Activated CD4-positive, alpha-beta memory T cell treated with anti-CD3 and anti-CD28 coated beads, Interleukin-2, amount 10 ng/mL, durations not matched to agents 7 days and 5 days (primary cell): ENCODE measurements at places on chromosomes 4 and X. TPM values are rescaled to one million over a fixed set of nuclear protein-coding genes. Genes with fewer than 3 reads are reported as not detected.
A peak's percentile ranks its signal among the peaks of the same experiment; 100 is the strongest.

DNA sequence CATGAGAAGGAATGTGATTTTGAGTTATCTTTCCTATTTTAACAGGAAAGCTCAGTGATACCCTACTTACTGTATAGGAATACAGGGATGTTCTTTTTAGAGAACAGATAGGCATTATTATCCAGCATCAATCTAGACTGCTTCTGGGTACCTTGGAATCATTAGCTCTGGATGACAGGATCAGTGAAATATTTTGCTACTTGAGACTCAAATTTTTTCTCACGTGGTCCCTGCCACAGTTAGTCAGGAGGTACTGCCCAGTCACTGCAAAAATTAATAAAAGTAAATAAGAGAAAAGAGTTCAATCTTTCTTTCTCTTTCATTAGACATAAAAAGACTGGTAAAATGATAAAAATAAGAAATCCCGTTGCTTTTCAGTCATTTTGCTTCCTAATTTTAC is 5.5 kb downstream of the ZNF827 start:
- peaks cover 7% of the 10 kb centered on the region for H3K36me3 ChIP-seq
- H3K4me1 ChIP-seq: peaks cover 21% of the 10 kb centered on the region
- no peak overlapping the region for H3K27ac ChIP-seq
- H3K4me3 ChIP-seq: no peak overlapping the region

- peak; percentile 65 for DNase-seq
- H3K27ac ChIP-seq: peak overlapping the region; percentile 77
- no peaks in the 10 kb centered on the region for H3K36me3 ChIP-seq
- no peaks in the 10 kb centered on the region for H3K27me3 ChIP-seq
Observed at GRCh38 chrX:154123241-154124219, 20.5 kb upstream of the OPN1LW start.

GRCh38 chrX:95346856-95347255 is 1337.8 kb upstream of the DIAPH2 start:
- H3K27me3 ChIP-seq: no peaks in the 10 kb centered on the region
- no peak for DNase-seq
- no peak overlapping the region for H3K4me3 ChIP-seq

Gene PDGFC
- not detected for total RNA-seq

- H3K27ac ChIP-seq: no peak overlapping the region
- H3K4me3 ChIP-seq: no peak overlapping the region
- peaks cover 28% of the 10 kb centered on the region for H3K27me3 ChIP-seq
- no peaks in the 10 kb centered on the region for H3K36me3 ChIP-seq
- H3K4me1 ChIP-seq: peaks cover 7% of the 10 kb centered on the region
Observed at GRCh38 chr4:46389301-46389775, 590 bp downstream of the GABRA2 start.

DNA sequence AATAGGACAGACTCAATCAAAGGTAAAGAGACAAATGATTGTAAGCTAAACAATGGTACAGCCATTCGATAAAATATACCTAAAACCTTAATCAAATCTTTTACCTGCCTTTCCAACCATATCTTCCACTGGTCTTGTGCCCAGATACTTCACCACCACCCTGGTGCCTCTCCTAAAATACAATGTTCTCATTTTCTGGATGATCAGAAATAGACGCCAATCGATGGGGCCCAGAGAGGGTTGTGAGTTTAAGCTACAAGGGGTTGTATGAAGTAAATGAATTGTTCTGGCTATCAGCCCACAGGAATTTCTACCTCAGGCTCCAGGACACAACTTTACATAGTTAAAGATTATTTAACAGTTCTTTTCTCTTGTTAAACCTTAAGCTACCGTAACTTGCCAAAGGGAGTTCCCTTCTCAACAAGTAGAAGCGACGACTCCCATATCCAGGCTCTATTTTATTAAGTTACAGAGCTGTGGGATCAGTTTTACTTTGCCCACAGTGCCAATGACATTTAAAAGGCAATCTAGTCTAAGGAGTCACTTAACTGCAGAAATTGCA is 99.1 kb downstream of the CHRNA9 start:
- no peaks in the 10 kb centered on the region for H3K27me3 ChIP-seq
- peaks cover 23% of the 10 kb centered on the region for H3K4me1 ChIP-seq
- peak overlapping the region; percentile 70 for H3K27ac ChIP-seq
- peaks cover 43% of the 10 kb centered on the region for H3K36me3 ChIP-seq
- H3K4me3 ChIP-seq: no peak overlapping the region

DNA sequence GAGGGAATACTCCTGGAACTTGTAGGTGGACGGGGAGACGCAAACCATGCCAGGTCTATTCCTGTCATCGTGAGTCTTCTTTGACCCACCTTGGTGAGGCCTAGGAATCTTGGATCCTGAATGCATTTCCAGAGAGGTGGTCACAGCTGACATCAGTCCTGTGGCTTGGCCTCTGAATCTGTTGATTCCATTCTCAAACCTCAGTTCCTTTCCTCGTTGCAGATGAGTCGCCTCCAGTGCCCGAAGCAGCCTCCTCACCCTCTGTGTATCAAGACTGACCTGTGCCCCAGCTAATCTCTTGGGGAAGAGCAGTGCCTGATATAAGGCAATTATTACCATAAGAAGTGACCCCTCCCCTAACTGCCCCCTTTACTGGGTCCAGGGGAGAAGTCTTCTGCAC is 118.1 kb downstream of the SMIM20 start:
- H3K36me3 ChIP-seq: no peaks in the 10 kb centered on the region

Gene RPA4
- total RNA-seq: 0.73 TPM

DNA sequence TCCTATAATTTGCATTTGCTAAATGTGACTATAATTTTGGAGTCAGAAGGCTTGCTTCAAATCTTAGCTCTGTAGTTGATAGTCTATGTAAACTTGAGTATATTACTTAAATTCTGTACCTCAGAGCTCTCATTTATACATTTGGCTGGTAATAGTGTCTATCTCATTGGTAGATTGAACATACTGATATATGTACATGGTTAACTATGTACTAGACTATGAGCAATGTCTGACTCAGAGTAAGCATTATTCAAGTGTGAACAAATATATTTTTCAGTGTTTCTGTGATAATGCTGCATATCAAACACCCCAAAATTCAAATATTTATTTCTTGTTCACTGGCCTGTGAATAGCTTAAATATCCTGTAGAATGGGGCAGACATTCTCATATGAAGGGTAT is 1568.9 kb upstream of the PABPC4L start:
- H3K36me3 ChIP-seq: no peaks in the 10 kb centered on the region
- no peak overlapping the region for H3K4me3 ChIP-seq
- H3K27me3 ChIP-seq: no peaks in the 10 kb centered on the region
- DNase-seq: no peak
- H3K27ac ChIP-seq: no peak overlapping the region
- H3K4me1 ChIP-seq: no peaks in the 10 kb centered on the region
